ENCODE measurements at places on chromosomes 12 and 14.

DNA sequence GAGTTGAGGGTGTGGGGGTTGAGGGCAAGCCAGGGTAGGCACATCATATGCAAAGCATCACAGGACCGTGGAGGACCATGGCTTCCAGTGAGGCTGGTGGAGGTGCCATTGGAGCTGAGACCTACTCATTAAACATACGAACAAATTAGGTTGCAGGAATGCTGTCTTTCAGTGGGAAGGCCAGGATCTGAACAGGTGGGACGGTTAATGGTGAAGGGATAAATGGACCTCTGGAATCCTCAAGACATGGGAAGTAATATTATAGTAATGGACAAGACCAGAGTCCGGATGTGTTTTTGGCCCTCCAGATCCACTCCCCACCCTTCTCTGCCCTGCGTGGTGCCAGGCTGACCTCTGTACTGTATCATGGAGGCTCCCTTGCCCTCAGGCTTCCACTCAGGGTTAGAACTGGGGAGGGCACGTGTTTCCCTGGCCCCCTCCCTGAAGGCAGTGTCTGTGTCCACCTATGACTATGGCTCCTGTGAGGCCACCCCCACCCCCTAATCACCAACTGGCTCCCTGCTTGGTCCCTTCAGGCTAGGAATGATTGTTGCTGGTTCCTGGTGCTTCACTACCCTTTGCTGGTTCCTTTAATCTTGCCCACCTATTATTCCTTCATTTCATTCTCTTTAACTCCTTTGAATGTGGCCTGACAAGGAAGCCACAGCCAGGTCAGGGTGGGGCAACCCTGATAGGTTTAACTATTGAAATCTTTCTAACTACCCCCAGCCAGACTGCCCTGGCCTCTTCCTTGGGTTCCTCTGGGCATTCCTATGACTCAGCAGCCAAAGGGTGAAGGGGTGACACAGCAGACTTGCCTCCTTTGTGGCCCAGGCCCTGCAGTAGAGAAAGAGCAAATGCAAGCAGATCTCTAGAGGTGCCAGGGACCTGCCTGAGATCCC is 10.7 kb downstream of the DHRS2 start:
- no peak for DNase-seq

GRCh38 chr14:101763941-101764709 is 2.6 kb downstream of the PPP2R5C start:
- DNase-seq = no peak

GRCh38 chr12:14853961-14854360 is 10.6 kb upstream of the ART4 start:
- DNase-seq = no peak

DNA sequence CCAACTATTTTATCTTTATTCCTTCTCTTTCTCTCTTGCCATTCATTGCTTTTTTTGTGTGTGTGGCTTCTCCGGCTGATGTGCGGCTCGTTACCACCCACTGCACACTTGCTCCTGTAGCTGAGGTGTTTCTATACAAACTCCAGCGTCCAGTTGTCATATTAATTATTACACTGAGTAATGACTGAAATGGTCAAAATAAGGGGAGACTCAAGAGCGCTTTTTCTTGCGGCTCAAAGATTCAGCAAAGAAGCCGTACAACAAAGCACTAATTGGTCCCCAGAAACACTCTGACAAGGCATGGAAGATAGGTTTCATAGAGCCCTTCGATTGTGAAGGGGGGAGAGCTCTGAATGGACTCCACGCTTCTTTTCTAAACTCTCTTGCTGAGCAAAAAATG is 5.6 kb upstream of the ASCL1 start:
- no peak for DNase-seq

- no peak for DNase-seq
Observed at GRCh38 chr14:90578283-90578985, 181.6 kb downstream of the CALM1 start.

- no peak for DNase-seq
Observed at GRCh38 chr12:13375583-13376345, 179.2 kb downstream of the EMP1 start.

DNA sequence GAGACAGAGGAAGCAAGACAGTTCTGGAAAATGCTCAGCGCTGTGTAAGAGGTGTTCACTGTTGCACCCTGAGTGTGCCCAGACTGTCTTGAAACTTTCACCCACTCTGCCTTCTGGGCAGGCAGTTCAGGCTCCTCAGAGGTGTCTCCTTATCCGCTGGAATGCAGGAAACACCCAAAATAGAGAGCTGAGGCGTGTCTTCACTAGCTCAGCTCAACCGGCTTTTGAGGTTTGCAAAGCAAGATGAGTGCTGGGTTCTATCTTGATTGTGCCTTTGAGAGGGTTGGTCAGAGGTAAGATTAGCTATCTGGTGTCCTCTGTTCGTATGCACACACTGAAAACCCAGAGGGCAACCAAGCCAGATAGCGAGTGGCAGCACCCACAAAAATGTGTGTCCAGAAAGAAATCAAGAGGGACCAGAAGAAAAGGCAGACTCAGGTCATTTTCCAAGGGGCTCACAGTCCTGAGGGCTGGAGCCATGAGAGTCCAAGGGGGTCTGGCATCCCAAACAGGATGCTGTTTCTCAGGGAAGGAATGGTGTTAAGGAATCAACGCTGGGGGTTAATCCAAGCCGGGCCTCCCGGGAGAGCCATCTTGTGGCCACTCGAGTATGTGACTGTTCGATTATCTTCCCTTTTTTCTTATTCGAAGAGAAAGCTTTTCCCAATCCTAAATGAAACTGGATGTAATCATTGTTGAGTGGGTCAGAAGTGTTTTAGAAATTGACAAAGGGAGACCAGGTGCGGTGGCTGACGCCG is 47.1 kb downstream of the TBX3 start:
- no peak for DNase-seq

DNA sequence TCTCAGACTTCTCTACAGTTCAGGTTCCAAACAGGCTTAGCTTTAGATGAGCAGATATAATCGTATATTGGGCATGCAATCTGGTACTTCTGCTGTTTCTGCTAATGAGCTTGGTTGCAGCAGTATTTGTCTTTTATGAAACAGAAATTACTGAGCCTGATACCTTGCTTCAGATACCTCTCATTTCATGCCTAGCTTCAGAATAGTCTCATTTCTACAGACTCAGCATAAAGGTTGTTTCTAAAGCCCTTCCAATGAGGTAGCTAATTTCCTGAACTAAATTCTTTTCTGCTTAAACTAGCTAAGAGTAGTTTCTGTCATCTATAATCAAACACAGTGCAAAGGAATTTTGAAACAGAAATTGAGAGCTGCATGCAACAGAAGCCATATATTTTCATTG is 275.0 kb upstream of the KITLG start:
- no peak for DNase-seq

- no peak for DNase-seq
Observed at GRCh38 chr14:68402525-68403101, 390.3 kb downstream of the ZFP36L1 start.

- DNase-seq = no peak
Observed at GRCh38 chr12:113191227-113191626, 5.7 kb downstream of the RITA1 start.

DNA sequence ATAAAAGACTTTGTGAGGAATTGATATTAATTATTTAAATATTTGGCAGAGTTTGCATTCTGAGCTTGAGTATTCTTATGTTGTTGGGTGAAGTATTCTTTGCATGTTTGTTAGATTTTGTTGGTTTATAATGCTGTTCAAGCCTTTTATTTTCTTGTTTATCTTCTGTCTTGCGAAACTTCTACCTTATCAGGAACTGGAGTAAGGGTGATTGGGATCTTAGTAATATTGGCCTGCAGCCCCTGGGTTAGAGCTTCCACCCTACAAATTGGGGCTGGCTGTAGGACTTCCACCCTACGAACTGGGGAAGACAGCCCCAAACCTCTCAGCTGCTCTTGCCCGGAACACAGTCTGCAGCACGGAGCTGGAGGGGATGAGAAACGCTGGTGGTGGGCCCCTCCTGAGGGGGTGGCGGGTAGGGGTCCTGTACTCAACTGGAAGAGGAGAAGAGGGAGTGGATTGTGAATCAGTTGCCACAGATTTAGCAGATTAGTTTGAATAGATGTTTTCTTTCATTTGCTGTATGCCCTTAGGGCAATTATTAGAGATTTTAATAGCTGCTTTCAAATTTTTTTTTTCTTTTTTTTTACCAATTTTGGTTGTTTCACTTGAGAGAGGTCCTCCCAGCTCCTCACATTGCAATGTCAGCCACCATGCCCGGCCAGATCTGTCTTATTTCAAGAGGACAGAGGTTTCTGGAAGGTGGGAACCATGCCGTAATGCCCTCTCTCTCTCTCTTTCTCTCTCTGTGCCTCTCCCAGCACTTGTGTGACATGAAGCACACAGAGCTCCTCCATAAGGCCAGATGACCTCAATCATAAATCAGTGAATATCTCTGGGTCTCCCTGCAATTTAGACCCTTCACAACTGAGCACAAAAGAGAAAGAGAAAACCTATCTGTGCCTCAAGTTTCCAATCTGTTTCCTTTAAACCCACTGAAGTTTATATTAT is 123.4 kb downstream of the DICER1 start:
- no peak for DNase-seq

- DNase-seq = no peak
Observed at GRCh38 chr12:88334271-88334670, 192.2 kb downstream of the TMTC3 start.

DNA sequence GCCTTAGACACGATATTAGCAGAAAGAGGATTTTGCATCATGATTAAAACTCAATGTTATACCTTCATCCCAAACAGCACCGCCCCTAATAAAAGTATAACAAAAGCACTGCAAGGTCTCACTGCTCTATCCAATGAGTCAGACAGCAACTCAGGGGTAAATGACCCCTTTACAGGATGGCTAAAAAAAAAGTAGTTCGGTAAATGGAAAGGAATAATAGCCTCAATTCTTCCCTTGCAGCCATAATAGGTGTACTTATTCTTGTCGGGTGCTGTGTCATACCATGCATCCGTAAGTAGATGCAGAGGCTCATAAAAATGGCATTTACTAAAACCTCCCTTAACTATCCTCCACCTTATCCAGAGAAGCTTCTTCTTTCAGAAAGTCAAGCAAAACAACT is 53.9 kb upstream of the AP4S1 start:
- DNase-seq = no peak

DNA sequence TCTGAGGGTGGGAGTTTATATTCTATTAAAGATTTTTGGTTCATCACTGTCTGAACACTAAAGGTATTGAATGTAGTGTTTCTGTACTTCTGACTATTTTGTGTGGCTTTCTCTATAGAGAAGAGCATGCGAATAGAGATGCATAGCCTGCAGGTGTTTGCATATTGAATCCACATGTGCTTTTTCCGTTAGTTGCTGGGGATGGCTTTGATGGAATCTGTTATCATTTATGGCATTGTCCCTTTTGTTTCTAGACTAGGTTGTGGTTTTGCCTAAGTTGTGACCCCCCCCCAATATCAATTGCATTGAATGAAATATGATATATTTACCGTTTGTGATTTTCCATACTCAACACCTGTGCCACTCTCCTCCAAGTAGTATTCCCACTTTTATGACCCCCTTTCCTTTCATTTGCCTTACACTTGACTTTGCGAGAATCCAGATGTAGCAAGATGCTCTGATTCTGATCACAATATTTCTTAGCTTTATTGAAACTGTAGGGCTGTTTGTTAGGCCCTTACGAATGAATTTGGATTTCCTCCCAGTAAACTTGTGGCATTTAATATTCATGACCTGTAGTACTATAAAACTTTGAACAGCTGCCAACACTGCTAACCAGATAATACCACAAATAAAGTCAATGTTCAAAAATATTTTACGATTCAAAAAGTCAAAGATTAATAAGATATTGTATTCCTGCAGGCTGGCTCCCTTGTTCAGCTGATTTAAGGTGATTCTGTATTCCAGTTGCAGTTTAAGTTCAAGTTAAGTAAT is 176.4 kb downstream of the TMTC2 start:
- no peak for DNase-seq

Data from CMK (cell line).